ENCODE measurements at places on chromosomes 5 and 9. TPM values are rescaled to one million over a fixed set of nuclear protein-coding genes. Genes with fewer than 3 reads are reported as not detected.

The TMEFF1 gene
- 0.45 TPM for total RNA-seq

The FOXD4L4 gene
- total RNA-seq, result not detected

The PCA3 gene
- not detected for total RNA-seq

The DNAJC18 gene
- 3.9 TPM for total RNA-seq

The OR1L1 gene
- total RNA-seq, result not detected

The LECT2 gene
- not detected for total RNA-seq

The PDGFRB gene
- 6.1 TPM for total RNA-seq

The SV2C gene
- not detected for total RNA-seq

The TRPM6 gene
- total RNA-seq, result not detected

The ZNF622 gene
- total RNA-seq, result 66.6 TPM

The CATSPER3 gene
- not detected for total RNA-seq

The CDH10 gene
- total RNA-seq, result 1.2 TPM

The SGTB gene
- total RNA-seq, result 6.9 TPM

The GAS1 gene
- total RNA-seq, result 1.4 TPM

The OR4F3 gene
- total RNA-seq, result not detected

The LCN15 gene
- not detected for total RNA-seq

The RASEF gene
- total RNA-seq, result 1.3 TPM

The SHOC1 gene
- 0.08 TPM for total RNA-seq

The INSL6 gene
- total RNA-seq, result not detected

The CCL27 gene
- total RNA-seq, result 0.23 TPM

The PCDHGA6 gene
- 1.5 TPM for total RNA-seq

The NIPBL gene
- total RNA-seq, result 16.5 TPM

The CFAP90 gene
- total RNA-seq, result not detected

The PCDHB14 gene
- total RNA-seq, result 1.8 TPM

The ANKRD33B gene
- 11.8 TPM for total RNA-seq

The ROPN1L gene
- 3.9 TPM for total RNA-seq

The GARIN3 gene
- not detected for total RNA-seq

The NDUFAF2 gene
- total RNA-seq, result 76.3 TPM

The EEIG1 gene
- 8.5 TPM for total RNA-seq

The KCTD16 gene
- not detected for total RNA-seq

The N4BP3 gene
- total RNA-seq, result 0.03 TPM

The C5orf46 gene
- not detected for total RNA-seq

The PCAT7 gene
- 9.9 TPM for total RNA-seq

The GLRA1 gene
- not detected for total RNA-seq

The IL4 gene
- not detected for total RNA-seq

The PLPP7 gene
- 8.4 TPM for total RNA-seq

The CDH18 gene
- 0.30 TPM for total RNA-seq

The SPOUT1 gene
- total RNA-seq, result 54.4 TPM

The HTR1A gene
- total RNA-seq, result not detected

The MZB1 gene
- not detected for total RNA-seq

The ARL15 gene
- 15.6 TPM for total RNA-seq

The QRFP gene
- not detected for total RNA-seq

The TESK1 gene
- total RNA-seq, result 8.5 TPM

The PHF24 gene
- not detected for total RNA-seq

The ANKRD18A gene
- 5.2 TPM for total RNA-seq

The LVRN gene
- not detected for total RNA-seq

The C5 gene
- 0.38 TPM for total RNA-seq

The CARD6 gene
- total RNA-seq, result 1.2 TPM

The HACD4 gene
- not detected for total RNA-seq

The OSMR gene
- total RNA-seq, result 13.5 TPM

Data from A375 (cell line).